ENCODE measurements at places on chromosomes 6 and 20.

DNA sequence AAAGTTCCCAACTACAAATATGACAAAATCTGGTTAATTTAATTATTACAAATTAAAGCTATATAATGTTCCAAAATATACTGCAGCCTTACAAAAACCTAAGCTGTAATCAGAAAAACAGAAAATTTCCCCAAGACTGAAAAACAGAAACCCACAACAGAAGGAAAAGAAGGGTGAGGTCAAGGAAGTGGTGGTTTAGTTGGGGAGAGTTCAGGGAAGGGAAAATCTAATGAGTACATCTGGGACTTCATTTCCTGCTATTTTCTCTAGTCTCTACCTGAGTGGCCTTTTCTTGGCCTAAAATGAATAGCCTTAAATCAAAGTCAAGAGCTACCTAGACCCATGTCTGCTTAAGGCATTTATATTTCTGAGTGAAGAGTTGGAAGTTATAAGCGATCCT, 66.2 kb upstream of the BEND6 start:
- no peak for DNase-seq

DNA sequence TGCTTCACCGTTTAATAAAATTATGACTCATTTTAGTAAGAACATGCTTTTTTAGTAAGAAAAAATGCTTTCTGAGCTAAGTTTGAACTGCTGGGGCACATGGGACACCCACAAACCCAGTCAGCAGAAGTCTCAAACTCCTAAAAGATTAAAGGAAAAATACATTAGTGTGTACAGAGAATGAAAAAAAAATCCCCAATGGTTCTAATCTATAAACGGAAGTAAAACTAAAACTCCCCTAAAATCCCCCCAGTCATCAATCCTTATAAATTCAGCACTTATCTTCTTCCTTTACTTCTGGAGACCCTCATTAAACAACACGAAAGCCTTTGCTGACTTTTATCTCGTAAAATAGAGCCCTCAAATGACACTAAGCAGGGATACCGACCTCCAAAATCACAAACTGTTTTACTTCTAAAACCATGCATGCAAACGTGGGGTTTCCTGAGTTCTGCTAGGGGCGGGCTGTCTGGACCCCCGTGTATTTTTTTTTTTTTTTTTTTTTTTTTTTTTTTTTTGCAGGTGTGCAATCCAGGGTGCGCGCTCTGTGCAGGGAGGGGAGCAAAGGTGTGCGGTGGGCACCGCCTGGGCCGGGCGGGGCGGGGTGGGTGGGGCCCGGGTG, 1.1 kb upstream of the MYB start:
- DNase-seq, result peak; percentile 72

DNA sequence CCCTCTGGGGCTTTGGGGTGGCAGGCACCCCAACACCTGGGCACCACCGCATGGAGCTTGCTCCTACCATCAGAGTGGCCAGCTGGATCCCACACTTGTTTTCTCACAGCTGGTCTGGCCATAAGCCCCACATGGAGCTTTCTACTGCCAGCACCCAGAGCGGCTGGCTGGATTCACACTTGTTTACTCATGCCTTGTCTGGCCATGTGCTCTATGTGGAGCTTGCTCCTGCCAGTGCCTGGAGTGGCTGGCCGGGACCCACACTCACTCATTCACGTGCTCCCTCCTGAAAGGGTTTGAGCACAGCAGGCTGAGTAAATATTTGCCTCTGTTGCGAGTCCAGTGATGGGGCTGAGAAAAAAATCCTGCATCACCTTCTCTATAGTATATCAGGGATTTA, 487.0 kb downstream of the CD109 start:
- no peak for DNase-seq

- DNase-seq, result no peak
These were observed 48.0 kb downstream of the ADTRP start for GRCh38 chr6:11730641-11731040.

DNA sequence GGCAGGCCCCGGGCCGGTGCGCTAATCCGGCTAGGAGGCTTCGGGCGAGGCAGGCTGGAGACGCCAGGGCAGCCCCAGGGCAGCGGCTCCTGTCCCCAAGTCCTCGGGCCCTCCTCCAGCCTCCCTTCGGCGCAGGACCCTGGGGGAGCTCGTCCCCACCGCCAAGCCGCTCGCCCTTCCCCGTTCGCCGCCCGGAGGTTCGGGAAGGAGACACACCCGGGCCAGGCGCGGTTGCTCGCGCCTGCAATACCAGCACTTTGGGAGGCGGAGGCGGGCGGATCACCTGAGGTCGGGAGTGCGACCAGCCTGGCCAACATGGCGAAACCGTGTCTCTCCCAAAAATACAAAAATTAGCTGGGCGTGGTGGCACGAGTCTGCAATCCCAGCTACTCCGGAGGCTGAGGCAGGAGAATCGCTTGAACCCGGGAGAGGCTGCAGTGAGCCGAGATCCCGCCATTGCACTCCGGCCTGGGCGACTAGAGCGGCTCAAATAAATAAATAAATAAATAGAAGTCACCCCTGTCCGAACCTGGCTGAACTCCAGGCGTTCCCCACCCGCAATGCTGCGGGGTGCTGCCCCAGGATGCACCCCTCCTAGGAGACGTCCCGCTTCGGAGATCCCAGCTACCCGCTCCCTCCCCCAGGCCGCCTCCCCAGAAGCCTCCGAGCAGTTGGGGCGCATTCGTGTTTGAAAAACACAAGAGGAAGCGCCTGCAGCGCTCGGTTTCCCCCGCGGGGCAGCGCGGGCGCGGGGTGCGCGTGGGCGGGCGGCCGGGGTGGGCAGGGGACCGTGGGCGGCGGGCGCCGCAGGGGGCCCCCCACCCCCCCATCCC, 27.5 kb downstream of the SERPINB9 start:
- peak; percentile 39 for DNase-seq

DNA sequence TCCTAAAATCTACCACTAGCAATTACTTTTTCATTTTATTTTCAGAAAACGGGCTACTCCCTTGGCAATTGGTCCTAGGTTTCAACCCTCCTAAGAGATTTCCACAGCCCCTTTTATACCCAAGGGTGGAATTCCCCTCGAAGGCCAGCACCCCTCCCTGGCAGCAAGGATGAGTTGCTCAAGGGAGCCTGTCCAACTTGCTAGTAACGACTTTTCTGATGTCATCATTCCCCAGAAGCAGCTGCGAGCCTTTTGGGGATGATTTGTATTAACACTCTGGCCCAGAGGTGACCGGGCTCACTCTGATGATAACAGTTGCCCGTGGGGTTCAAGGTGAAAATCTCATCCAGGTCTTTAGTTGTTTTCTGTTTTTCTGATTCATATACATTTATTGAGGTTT, 30.7 kb upstream of the NAA20 start:
- DNase-seq, result peak; percentile 81
